Fibroblast of skin of back (primary cell): ENCODE measurements at places on chromosomes 12 and 14.

DNA sequence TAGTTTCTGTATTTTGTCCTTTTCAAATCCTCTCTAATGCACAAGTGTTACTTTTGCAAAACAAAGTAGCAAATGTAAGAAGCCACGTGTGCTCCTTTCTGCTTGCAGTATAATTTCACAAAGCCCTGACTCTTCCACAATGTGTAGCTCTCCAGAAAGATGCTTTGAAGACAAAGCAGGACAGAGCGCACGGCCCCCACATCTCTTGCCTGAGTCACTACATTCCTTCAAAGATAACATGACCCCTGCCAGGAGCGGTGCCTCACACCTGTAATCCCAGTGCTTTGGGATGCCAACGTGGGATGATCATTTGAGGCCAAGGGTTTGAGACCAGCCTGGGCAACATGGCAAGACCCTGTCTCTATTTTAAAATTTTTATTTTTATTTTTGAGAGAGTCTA is 40.5 kb downstream of the JAG2 start:
- no peak for DNase-seq

DNA sequence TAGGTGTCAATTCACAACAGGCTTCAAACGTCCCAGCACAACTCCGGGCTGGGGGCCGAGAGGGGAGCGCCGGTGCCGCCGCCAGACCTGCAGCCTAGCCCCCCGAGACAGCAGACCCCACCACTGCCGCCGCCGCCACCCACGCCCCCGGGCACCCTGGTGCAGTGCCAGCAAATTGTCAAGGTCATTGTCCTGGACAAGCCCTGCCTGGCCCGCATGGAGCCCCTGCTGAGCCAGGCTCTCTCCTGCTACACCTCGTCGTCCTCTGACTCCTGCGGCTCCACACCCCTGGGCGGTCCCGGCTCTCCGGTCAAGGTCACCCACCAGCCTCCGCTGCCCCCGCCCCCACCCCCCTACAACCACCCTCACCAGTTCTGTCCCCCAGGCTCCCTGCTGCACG is 39.4 kb downstream of the SLC6A12 start:
- DNase-seq = no peak

DNA sequence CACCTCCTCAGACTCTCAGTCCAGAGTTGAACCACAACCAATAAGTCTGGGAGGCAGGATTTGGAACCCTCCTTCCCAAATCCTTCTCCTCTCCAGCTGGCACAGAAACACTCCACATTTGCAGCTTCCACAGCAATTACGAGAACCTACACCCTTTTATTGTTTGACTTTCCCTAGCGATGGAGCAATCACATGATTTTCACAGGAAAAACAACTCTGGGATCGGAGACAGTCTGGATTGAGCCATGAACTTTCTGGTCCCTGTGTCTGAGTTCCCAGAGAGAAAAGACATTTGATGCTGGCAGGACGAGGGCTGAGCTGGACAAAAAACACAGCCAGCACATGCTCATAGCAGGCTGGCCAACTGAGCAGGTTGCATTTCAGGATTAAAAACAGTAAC is 49.0 kb upstream of the STON2 start:
- DNase-seq = no peak

- DNase-seq = peak; percentile 42
These were observed 2.8 kb upstream of the ARID2 start for GRCh38 chr12:45726603-45727300.

DNA sequence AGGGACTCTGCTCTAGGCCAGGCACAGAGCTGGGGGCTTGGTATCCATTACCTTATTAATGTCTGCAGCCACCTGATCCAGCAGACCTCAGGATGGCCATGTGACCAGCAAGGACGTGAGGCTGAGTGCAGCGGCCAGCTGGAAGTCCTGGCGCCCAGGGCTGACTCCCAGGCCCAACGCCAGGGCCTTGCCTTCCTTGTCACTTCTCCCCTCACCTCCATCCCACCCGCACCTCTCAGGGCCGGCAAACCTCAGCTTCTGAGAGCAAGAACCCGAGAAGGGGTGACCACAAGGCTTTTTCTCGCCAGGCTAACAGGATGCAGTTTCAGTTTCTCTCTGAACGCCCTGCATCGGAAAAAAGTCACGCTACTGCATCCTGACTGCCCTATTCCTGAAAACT is 15.4 kb downstream of the RAB35 start:
- DNase-seq = no peak

DNA sequence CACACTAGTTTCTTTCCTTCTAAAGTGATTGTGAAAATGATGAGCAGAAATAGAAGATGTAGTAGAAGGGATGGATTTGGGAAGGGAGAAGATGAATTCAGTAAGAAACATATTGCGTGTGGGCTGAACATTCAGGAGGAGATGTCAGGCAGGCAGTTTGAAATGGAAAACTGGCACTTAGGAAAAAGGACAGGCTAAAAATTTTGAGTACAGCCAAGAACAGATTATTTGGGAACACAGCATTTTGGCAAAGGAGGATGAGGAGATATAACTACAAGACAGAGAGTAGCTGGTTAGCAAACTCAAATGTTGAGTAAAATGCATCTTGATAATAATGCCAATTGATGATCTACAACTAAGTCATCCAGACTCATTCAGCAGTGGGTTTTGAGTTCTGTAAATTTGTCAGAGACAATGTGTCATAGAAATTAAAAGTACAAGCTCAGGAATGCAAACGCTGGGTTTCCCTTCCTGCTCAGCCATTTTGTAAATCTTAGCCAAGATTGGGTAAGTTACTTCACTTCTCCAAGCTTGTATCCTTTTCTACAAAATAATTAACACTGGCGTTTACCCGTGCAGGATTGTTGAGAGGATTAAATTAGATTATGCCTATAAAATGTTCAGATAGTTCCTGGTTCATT is 255.0 kb downstream of the NAV3 start:
- DNase-seq = peak; percentile 48

- no peak for DNase-seq
These were observed 75.4 kb downstream of the ABCC9 start for GRCh38 chr12:21865846-21866245.

DNA sequence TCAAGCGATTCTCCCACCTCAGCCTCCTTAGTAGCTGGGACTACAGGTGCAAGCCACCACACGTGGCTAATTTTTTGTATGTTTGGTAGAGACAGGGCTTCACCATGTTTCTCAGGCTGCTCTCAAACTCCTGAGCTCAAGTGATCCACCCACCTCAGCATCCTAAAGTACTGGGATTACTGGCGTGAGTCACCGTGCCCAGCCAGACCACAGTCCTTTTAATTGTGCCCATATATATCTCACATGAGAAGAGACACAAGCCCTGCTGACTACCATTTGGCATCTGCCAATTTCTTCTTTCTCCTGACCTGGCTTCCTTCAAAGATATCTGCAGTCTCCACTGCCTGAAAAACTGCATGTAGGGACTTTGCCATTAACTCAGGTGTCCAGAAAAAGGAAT is 142.5 kb downstream of the DPY19L2 start:
- no peak for DNase-seq

DNA sequence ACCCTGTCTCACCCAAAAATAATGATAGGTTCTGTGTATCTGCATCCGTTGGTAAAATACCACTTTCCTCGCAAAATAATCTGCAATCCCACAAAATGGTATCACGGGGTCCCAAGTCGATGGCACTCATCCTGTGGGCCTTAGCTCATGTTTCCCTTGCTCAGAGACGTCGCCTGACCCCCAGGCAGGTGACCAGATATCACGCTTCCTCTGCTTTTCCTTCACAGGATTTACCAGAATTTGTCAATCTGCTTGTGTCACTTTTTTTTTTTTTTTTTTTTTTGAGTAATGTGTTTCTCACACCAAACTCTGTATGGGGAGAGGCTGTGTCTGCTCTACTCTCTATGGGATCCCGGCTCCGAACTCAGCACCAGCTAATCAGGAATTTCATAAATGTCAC is 162.7 kb downstream of the PRKCH start:
- no peak for DNase-seq

- peak; percentile 76 for DNase-seq
These were observed 9.8 kb upstream of the NFKBIA start for GRCh38 chr14:35414365-35414764.
